Stimulated activated CD8-positive, alpha-beta memory T cell treated with anti-CD3 and anti-CD28 coated beads, Interleukin-7, amount 100 ng/mL, for 4 hours (primary cell): ENCODE measurements at places on chromosomes 13 and 19.

- DNase-seq = no peak
These were observed 12.9 kb downstream of the SAE1 start for GRCh38 chr19:47143322-47144073.

DNA sequence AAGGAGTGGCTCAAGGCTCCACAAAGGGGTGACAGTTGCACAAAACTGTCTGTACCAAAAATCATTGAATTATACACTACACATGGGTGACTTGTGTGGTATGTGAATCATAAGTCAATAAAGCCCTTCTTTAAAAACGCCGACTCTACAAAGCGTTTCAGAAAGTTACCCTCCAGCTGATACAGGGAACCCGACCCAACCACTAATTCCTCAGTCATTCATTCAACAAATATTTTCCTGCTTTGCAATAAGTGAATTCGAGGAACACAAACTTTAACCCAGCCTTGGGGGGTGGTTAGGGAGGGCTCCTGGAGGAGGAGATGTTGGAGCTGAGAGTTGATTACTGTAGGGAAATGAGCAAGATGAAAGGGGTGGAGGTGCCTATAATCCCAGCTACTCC lies 32.0 kb downstream of the LTBP4 start:
- no peak for DNase-seq

GRCh38 chr13:42996584-42996983 lies 4.5 kb upstream of the EPSTI1 start:
- no peak for DNase-seq

DNA sequence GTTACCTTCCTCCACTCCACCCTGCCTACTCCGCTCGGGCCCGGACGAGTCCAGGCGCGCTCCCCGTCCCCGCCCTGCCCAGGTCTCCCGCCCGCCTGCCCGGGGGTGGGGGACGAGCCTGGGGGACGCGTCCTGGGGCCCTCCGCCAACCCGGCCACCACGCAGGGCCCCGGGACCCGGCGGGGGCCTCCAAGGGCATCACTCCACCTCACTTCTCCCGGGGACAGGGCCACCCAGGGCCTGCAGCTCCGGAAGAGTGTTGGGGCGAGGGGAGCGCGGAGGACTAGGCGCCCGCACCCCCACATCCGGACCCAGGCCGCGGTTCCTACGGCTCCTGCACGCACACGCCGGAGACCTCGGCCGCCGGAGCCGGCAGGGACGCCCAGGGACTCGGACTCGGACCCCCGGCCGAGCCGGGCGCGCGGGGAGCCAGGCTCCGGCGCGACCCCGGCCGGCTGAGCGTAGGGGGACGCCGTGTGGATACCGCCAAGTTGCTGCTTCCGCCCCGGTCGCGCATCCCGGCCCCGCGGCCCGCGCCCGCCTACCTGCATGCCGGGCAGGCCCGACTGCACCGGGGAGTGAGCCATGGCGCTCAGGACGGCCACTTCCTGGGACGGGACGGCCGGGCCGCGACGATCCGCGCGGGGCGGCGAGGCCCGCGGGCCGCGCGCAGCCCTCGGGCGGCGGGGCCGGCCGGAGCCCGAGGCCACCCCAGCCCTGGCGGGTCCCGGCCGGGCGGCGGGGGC lies 534 bp downstream of the STK24 start:
- DNase-seq = no peak

DNA sequence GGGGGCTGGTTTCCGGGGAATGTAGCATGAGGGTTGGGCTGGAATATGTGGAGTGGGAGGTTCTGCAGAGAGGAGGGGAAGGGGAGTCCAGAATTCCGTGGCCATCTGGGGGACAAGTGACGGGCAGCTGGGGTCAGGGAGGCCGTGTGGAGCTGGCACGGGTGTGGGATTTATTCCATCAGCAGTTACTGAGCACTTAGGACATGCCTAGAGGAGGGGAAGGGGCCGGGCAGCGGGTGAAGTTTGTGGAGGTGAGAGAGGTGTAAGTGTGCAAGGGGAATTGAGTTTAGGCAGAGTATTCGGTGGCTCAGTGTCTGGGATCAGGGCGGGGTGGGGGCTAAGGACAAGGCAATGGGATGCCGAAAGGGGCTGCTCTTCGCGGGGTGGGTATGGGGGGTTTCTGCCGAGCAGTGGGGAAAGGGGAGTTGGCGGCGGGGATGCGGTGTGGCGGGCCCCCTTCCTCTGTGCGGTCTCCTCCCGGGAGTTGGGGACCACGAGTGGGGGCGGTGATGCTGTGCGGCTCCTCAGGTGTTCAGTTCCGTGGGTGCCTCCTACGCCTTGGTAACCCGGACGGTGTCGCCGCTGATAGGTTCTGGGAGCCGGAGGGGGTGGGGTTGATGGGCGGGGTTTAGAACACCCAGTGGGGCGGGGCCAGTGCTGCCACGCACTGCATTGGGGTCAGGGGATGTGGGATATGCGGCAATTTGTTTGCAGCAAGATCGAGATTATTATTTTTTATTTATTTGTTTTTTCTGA lies 5.4 kb downstream of the CCDC61 start:
- DNase-seq = peak; percentile 67

GRCh38 chr13:71303144-71303543 lies 563.9 kb downstream of the DACH1 start:
- no peak for DNase-seq

GRCh38 chr19:7772752-7773291 lies 9.8 kb downstream of the CLEC4M start:
- DNase-seq = peak; percentile 5

DNA sequence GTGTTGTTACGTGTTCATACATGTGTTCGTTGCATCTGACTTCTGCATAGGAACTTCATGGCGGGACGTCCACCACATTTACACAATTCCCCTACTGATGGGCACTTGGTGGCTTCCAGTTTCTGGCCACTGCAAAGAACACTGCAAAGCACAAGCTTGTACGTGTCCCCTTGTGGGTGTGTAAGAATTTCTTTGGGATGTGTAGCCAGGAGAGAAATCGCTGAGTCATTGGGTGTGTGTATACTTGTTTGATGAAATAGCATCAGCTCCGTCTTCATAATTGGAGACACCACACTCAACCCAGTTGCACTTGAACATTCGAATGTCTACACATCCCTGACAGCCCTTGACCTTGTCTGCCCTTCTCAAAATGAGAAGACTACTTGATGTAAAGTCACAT lies 19.2 kb downstream of the KLK5 start:
- no peak for DNase-seq

DNA sequence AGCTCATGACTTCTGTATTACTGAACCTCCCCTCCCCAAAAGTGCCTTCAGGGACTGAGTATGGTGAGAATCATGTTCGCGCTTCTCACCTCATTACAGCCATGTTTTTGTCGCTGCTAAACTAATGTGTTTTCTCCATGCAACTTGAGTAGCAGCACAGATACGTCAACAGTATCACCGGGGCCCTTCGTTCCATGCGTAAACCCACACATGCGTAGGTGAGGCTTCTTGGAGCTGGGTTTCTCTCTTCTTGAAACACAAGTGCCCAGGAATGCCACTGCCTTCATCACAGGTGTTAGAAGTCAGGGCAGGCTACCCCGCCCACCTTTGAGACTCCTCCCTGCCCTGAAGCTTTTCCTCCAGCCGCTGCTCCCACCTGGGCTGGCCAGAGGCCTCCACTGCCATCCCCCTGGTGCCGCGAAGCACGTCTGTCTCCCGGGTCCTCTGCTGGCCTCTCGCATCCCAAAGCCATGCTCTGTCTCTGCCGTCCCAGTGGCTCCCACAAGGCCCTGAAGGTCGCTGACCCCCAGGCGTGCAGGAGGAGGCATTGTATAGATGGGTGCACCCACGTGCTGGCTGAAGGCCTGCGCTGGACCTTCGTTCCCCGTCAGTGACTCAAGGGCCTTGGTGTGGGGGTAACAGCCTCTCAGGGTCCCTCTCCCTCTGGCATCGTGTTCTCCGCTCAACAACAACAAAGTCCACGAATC lies 135.3 kb upstream of the MCF2L start:
- DNase-seq = no peak

DNA sequence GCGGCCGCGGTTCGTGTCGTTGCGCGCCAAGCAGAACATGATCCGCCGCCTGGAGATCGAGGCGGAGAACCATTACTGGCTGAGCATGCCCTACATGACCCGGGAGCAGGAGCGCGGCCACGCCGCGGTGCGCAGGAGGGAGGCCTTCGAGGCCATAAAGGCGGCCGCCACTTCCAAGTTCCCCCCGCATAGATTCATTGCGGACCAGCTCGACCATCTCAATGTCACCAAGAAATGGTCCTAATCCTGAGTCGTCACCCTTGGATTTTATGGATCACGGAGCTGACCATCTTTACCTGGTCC lies 475 bp downstream of the MRPL57 start:
- DNase-seq = no peak

DNA sequence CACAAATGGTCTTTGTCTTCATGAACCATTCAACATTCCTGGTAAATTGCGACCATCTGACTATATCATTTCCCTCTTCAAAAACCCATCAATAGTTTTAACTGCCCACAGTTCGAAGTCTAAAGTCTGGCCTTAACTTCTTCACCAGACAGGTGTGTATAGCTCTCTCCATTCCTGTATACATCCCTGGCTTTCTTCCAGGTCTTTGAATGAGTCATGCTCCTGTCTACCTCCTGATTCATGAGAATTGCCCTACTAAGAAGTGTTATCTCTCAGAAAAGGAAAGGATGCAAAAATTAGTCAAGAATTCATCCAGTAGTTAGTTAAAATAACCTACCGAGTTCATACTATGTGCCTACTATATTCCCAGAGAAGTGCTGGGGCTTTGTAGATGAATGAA lies 225.0 kb downstream of the TBC1D4 start:
- no peak for DNase-seq

DNA sequence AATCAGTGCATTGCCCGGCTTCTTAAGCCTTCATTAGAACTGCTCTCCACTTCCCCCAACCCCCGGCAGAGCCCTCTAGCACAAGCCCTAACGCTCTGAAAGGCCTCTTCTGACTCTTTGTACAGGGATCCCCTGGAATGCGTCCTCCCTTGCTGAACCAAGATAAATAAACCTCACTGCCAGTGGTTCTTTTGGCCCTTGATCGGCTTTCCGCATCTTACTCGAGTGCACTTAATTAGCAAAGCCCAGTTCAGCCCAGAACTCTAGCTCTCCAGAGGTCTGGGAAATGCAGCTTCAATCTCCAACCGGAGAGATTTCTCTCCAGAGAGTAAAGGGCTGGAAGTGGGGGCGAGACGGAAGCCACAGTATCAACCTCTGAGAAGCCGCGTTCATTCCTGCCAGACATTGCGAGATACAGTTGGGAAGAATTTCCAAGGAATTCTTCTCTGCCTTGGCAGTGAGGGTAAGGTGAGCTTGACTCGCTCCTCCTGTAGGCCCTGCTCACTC lies 8.7 kb upstream of the ZNF444 start:
- DNase-seq = no peak

- no peak for DNase-seq
These were observed 3.4 kb downstream of the EBI3 start for GRCh38 chr19:4232614-4233281.

- DNase-seq = peak; percentile 11
These were observed 26.9 kb upstream of the CYP2A7 start for GRCh38 chr19:40908976-40909375.

DNA sequence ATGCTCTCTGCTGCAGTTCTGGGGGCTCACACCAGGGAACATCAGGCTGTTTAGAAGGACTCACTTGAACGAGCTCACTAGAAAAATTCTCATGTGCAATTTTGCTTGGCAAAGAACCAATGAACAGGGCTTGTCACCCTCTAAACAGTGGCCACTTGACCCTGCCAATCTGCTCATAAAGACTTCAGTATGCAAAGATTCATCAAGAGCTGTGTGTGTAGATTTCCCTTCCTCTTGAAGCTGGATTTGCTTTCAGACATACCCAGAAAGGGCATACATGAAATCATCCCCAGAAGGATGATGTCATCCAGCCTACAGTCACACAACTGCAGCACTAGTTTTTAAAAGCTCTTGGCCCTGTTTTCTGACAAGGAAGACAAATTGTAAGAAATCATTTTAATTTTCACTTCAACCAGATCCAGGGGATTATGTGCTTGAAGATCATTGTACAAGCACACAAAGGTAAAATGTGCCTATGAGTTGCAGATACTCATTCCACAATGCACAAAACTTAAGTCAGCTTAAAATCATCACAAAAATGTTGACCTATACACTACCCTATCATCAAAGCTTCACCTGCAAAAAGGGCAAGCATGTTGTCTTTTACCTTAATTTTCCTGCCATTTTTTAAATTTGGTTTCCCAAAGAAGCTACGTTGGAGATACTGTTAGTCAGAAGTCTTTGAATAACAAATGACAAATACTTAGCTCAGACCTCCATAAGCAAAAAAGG lies 5.2 kb upstream of the STK24 start:
- no peak for DNase-seq

DNA sequence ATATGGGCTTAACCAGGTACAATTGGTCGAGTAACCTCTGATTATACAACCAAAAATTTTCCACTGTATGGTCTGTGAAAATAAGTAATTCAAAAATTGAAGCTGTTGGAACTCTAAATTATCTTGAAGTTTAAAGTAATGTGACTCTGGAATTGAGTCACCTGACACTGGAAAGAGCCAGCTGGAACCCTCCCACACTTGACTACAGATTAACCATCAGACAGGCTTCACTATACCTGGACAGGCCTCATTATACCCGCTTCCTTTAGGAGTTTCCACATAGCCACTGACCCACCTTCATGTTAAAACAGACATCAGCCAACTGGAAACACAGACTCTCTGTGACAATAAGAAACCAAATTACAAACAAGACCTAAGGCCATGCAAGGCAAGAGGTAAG lies 1.3 kb downstream of the ZNF433 start:
- no peak for DNase-seq

GRCh38 chr13:80239571-80240255 lies 101.2 kb downstream of the SPRY2 start:
- DNase-seq = no peak
